Right lung (tissue), 10 donors: ENCODE measurements at places on chromosomes 16 and 17. TPM values are rescaled to one million over a fixed set of nuclear protein-coding genes. Genes with fewer than 3 reads are reported as not detected.

The TMEM92 gene
- polyA plus RNA-seq = 5.6 TPM

- DNase-seq = no peak
Observed at GRCh38 chr16:54453871-54454270, 167.3 kb upstream of the IRX3 start.

The TMEM186 gene
- 11.6 TPM for polyA plus RNA-seq

The SDR42E2 gene
- 0.24 TPM for polyA plus RNA-seq

The BCKDK gene
- 27.8 TPM for polyA plus RNA-seq

The MAPT gene
- polyA plus RNA-seq = 4.7 TPM

DNA sequence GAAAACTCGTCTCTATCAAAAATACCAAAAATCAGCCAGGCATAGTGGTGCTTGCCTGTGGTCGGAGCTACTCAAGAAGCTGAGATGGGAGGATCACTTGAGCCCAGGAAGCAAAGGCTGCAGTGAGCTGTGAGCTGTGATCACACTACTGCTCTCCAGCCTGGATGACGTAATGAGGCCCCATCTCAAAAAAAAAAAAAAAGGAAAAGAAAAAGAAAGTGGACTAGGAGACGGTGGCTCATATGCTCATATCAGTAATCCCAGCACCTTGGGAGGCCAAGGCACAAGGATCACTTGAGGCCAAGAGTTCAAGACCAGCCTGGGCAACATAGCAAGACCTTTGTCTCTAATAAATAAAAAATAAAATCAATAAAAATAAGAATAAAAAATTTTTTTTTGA is 8.8 kb upstream of the SUMO2 start:
- DNase-seq = no peak

DNA sequence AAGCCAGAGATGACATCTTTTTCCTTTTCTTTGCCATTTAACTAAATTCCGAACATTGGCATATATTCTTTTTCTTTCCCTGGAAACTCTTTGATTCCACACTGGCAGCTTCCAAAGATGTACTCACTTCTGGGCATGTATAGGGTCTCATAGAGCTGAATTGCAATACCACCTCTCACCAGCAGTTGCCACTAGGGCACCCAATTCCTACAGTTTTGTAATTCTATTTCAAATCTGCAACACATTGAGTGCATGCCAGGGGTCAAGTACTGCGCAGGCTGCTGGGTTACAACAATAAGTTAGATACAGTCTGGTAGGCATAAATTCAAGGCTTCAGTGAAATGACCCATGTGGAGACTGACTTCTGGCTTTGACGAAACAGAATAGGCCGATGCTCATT is 208.8 kb upstream of the NLRP1 start:
- no peak for DNase-seq

DNA sequence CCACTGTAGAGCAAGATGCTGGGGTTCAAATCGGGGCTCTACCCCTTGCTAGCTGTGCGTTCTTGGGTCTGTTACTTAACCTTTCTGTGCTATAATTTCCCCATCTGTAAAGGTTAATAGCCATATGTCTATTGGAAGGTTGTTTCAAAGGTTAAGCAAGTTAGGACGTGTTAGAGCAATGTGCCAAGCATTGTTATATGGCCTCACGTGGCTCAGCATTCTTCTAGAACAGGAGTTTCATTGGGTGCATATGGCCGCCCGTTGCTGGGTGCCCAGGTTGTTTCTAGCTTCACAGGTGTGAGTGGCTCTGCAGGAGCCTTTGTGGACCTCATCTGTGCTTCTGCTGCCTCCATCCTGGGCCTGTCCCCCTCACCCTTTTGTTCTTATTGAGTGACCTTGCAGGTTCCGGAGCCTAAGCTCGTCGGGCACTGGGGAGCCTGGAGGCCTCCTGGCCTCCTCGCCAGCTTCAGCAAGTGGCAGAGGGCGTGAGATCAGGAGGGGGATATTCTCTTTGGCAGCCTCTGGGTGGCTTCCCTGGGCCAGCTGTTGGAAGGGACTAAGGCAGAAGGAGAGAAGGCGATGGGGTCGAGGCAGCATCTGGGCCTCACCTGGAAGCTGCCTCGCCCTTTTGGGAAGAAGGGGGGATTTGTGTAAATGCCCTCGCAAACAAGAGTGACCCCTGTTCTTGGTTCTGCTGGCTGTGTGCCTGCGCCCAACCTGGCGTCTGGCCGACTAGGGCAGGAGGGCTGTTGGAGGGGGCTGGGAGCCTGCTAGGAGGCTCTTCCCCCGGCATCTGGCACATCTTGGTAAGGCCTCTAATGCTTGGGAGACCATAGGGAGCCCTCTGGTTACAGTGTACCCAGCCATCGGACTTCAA is 80.2 kb upstream of the CIBAR2 start:
- no peak for DNase-seq

- DNase-seq = no peak
Observed at GRCh38 chr17:82767041-82767754, 15.3 kb downstream of the TBCD start.

The CDH3 gene
- polyA plus RNA-seq = 53.0 TPM

The DLX4 gene
- polyA plus RNA-seq = 2.0 TPM

DNA sequence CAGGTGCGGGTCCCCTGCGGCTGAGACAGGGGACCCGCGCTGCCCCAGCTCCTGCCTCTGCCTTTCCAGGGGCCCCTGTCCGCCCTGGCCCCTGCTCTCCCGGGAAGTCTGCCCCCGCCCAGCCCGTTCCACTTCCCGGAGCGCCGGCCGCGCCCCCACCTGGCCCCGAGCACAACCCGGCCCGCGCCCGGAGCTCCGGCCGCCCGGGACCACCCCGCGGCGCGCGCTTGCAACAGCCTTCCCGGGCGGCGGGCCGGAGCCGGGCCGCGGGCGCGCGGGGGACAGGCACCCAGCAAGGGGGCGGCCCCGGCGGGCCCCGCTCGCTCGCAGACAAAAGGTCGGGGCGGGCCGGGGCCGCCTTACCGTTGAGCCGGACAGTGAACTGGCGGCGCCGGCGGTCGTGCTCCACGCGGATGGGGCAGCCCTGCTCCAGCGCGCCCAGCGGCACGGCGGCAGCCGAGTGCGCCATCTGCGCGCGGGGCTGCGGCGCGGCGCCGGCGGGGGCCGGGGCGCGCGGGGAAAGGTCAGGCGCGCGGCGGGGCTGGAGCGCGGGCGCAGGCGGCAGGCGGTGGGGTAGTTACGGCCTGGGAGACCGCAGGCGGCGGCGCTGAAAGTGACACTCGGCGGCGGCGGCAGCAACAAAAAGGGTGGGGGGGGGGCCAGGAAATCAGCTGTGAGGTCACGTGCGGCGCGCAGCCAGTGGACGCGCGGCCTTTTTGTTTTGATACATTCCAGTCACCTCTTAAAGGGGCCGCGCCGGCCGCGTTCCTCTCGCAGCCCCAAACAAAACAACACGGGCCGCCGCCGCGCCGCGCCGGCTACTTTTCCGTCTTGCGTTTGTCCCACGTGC is at the start of gene NATD1:
TSS of gene NATD1 (minus strand) at position 615 of the 850 bp plus-strand sequence. CDS start at position 469, 146 bp downstream.
- DNase-seq = peak; percentile 73

The SCN4A gene
- polyA plus RNA-seq = 0.36 TPM

The WFDC1 gene
- polyA plus RNA-seq = 5.1 TPM

GRCh38 chr16:79407005-79407404 is 193.5 kb downstream of the MAF start:
- no peak for DNase-seq

- no peak for DNase-seq
Observed at GRCh38 chr17:17191346-17191792, 14.8 kb downstream of the PLD6 start.

DNA sequence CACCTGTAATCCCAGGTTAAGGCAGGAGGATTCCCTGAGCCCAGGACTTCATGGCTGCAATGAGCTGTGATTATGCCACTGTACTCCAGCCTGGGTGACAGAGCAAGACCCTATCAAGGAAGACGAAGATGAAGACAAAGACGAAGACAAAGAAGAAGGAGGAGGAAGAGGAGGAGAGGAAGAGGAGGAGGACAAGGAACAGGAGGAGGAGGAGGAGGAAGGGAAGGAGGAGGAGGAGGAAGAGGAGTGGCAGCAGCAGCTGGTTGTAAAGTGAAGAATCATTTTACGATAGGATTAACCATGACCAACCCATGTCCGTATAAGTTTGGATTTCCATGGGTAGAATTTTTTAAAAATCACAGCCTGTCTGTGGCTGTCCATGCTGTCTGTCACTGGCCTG is 316.8 kb upstream of the TNRC6C start:
- no peak for DNase-seq

The PLA2G10 gene
- 0.52 TPM for polyA plus RNA-seq

DNA sequence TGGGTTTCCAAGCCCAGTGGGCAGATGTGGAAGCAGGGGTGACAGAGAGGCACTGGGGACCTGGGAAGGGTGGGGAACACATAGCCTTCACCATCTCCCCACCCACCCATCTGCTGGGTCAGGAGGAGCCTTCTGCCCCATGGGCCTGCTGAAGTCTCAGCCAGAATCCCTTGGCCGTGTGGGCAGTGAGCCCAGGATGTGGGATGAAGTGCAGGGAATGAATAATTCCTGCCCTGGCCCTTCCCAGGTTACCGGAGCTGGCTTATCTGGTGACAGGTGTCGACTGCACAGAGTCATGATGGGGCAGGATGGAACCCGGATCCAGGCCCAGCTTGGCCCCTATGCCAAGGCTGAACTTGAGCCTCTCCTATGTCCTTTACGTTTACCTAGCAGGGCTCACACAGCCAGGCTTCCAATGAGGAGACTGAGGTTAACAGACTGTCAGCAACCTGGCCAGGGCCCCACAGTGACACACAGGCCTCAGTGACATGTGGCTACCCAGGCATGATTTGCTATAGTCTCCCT is 17.5 kb downstream of the ATP2A3 start:
- no peak for DNase-seq

DNA sequence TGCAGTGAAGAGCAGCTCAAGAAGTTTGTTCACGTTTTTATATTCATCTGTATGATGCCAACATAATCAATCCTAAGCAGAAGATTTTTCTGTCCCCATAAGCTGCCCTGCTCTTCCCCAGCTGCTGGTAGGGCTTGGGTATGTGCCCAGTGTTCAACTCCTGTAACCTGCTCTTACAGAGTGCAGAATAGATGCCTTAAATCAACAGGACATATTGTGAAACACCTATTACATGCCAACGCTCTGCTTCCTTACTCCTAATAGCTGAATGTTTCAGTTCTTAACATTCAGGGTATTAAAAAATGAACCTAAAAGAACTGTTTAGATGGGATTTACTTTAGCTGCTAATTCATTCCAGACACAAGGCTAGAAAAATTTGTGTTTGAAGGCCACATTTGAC is 190.9 kb downstream of the HS3ST3A1 start:
- DNase-seq = no peak

DNA sequence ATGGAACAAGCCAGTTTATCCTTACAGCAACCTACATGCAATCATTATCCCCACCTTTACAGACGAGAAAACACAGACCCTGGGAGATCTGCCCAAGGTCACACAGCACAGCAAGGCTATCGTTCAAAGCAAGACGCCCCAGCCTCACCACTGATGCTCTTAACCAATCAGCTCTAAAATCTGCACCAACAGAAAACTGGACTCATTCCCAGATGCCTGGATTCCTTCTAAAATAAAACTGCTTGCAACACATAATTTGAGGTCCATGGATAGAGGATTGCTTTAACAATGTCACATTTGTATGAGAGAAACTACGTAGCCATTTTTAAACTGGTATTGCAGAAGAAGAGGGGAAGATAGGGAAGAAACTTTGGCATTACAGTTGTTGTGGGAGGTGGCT is 6.8 kb downstream of the COTL1 start:
- no peak for DNase-seq

DNA sequence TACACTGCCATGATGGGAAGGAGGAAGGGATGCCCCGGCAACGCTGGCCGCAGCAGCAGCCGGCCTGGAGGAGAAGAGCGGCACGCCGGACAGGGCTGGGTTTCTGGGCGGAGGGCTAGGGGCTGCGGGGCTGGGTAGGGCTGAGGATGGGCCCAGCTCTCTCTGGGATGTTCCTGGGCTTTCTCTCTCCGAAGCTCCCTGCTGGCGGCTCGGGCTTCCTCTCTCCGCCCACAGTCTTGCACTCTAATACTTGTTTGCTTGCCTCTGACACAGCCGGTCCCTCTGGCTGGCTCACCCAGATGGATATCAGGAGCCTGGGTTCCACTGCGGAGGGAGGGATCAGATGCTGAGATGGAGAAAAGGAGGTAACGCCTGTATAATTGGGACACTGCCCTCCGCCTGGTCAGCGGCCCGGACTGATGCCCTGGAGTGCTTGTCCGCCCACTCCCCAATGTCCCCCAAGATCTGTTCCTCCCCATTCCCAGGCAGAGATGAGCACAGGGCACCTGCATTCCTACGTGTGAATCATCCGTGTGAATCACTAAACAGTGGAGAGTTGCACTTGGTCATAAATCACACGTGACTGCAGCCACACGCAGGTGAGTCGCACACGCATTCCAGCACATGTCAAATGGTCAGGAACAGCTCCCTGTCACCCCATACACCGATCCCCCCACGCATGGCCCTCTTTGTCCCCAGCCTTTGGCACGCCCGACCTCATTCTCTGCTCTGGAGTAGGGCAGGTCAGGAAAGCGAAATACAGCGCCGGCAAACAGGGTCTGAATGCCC is at the start of gene ALOXE3:
TSS of gene ALOXE3 (minus strand) at position 535 of the 789 bp plus-strand sequence. CDS start at position 11, 524 bp downstream.
- DNase-seq = no peak

The SLC5A10 gene
- 0.81 TPM for polyA plus RNA-seq

The ACAP1 gene
- 7.6 TPM for polyA plus RNA-seq

GRCh38 chr16:54093281-54093680 is 193.3 kb downstream of the IRX3 start:
- DNase-seq = no peak

GRCh38 chr16:89360760-89361435 is 129.5 kb downstream of the ANKRD11 start:
- DNase-seq = no peak

DNA sequence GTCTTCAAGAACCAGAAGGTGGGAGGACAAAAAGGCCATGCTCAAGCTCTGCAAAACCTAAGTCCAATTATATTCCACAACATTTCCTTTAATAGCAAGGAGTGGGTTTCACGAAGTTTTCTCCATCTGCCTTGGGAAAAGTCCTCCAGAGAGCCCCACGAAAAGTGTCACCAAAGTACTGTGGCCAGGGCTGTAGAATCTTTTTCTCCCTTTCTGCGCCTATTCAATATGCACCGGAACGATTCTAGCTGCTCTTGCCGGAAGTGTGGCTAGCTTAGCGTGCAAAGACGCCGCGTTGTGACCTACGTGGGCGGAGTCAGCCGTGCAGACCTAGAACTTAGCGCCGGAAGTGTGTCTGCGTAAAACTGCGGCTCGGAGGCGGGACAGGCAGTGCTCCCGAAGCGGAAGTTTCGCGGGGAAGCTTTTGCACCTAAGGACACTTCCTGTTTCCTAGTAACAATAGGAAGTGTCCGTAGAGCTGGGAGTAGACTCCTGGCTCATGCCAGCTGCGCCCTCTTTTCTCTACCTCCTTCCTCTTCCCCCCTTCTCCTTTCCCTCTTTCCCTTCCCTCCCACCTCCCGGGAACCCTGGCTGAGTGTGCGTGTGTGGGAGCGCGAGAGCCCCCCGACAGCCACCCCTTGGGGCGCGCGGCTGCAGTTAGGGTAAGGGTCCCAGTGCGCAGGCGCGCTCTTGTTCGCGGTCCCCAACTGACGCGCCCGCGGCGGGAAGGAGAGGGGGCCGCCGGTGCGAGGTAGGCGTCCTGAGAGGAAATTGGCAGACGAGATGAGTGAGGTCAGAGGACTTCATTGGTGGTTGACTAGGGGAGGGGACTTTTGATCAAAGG is at the start of the genes ZNF646 and ZNF668:
TSS of gene ZNF646 (plus strand) at position 453 of the 844 bp plus-strand sequence. CDS start 1,903 bp downstream, outside the sequence.
TSS of gene ZNF668 (minus strand) at position 271 of the 844 bp plus-strand sequence. CDS start 9,781 bp downstream, outside the sequence.
- peak; percentile 96 for DNase-seq

GRCh38 chr17:36525113-36525512 is 9.6 kb downstream of the MYO19 start:
- no peak for DNase-seq

The SMTNL2 gene
- polyA plus RNA-seq = 32.0 TPM

The AGRP gene
- polyA plus RNA-seq = not detected
